Temporal lobe (tissue), 4 donors: ENCODE measurements at places on chromosomes 1 and 21. TPM values are rescaled to one million over a fixed set of nuclear protein-coding genes. Genes with fewer than 3 reads are reported as not detected.

PLEKHA6 gene
- 10.3 TPM for total RNA-seq

B4GALT3 gene
- total RNA-seq = 16.2 TPM

USP16 gene
- 27.5 TPM for total RNA-seq

TIAM1 gene
- 24.3 TPM for total RNA-seq

SLAMF6 gene
- total RNA-seq = not detected

TRAF3IP3 gene
- 0.49 TPM for total RNA-seq

FYB2 gene
- 0.49 TPM for total RNA-seq

AMY1A gene
- total RNA-seq = not detected

DLGAP3 gene
- total RNA-seq = 5.9 TPM

PTPN7 gene
- total RNA-seq = 0.25 TPM

SYF2 gene
- total RNA-seq = 27.8 TPM

PIK3C2B gene
- total RNA-seq = 33.2 TPM

NCMAP gene
- under 0.01 TPM for total RNA-seq

CFHR1 gene
- total RNA-seq = 0.25 TPM

NPPA gene
- total RNA-seq = 2.5 TPM

TRIM67 gene
- 46.7 TPM for total RNA-seq

GAS5 gene
- 381 TPM for total RNA-seq

FTCD gene
- 0.98 TPM for total RNA-seq

CNTN2 gene
- 23.4 TPM for total RNA-seq

HLCS gene
- 19.2 TPM for total RNA-seq

EXTL1 gene
- total RNA-seq = 0.98 TPM

TMPRSS2 gene
- total RNA-seq = not detected

LCE1D gene
- total RNA-seq = not detected

SPRR3 gene
- not detected for total RNA-seq

DYNLT5 gene
- total RNA-seq = 6.4 TPM

CLCA4 gene
- total RNA-seq = not detected

ATP1A2 gene
- 93.2 TPM for total RNA-seq

TIE1 gene
- 9.6 TPM for total RNA-seq

ZBTB37 gene
- 31.5 TPM for total RNA-seq

GNL2 gene
- 29.0 TPM for total RNA-seq

RGSL1 gene
- not detected for total RNA-seq

ANKRD35 gene
- 1.7 TPM for total RNA-seq

BATF3 gene
- 2.0 TPM for total RNA-seq

C1orf115 gene
- 37.1 TPM for total RNA-seq

HCRTR1 gene
- total RNA-seq = 3.2 TPM

CHRM3 gene
- 21.4 TPM for total RNA-seq

PADI4 gene
- total RNA-seq = 0.98 TPM

RAB7B gene
- 0.49 TPM for total RNA-seq

NECTIN4 gene
- not detected for total RNA-seq

LHX8 gene
- under 0.01 TPM for total RNA-seq

FAM163A gene
- 0.25 TPM for total RNA-seq

LCE2A gene
- total RNA-seq = not detected

SLC6A17 gene
- 13.5 TPM for total RNA-seq
